Umbilical cord (tissue), 2 donors: ENCODE measurements at places on chromosomes 3 and 15.

GRCh38 chr3:23036728-23037127, 166.4 kb upstream of the UBE2E2 start:
- no peak for DNase-seq

- peak; percentile 19 for DNase-seq
Measured at GRCh38 chr3:78757731-78758130, 1010.1 kb downstream of the ROBO1 start.

GRCh38 chr15:59160880-59161593, 45.6 kb upstream of the LDHAL6B start:
- DNase-seq = no peak

- no peak for DNase-seq
Measured at GRCh38 chr3:177787279-177788041, 590.2 kb upstream of the TBL1XR1 start.

DNA sequence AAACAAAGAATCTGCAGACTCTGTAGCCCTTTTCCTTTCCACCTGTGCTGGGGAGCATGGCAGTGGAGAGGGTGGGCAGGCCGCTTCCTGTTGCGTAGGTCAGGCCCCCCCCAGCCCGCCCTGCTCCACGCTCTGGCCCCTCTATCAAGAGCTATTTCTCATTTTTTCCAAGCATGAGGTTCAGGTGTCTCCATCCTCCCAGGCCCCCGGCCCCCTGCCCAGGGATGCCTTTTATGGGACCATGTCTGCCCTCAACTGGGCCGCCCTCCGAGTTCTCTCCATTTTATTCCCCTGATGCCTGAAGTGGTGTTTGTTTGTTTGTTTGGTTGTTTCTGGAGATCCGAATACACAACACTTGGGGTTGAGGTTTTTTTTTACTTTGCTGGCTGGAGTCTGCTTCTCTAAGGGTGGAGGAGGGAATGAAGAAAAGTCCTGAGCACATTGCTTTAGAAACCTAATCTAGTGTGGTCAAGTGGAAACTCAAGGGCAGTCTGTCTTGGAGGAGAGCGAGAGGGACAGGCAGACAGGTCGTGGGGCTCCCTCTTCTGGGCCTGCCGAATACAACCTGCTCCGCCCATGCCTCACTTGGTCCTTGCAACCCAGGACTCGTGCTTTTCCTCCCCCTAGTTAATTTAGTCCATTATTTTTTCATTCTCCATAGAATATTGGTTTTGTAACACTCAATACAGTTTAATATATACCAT, 176.5 kb upstream of the LYSMD4 start:
- DNase-seq = no peak

DNA sequence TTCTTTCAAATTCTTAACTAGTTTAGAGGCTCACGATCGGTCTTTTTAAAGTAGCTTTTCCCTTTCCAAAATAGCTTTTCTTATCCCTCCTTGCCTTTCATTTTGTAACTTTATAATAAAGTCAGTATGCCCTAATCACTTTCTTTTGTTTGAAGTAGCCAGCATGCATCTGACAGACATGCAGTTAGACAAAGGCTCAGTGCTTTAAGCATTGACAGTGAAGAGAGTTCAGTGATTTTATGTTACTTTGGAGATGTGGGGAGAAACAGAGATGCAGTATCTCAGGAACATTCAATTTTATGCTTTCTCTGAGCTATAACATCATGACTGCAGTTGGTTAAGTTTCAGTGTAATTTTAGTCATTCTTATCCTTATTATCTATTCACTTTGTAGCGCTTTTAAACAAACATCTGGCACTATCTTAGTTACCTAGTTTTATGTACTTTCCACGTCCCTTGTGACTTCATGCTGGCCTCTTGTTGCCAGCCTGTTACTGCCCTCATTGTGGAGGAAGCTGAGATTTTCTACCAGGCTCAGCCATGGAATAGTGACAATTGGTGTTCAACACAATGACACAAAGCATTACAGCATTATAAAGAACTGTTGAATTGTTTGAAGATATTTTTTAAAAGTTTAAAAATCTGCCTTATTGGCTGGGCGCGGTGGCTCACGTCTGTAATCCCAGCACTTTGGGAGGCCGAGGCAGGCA, 90.3 kb downstream of the AKAP13 start:
- no peak for DNase-seq

DNA sequence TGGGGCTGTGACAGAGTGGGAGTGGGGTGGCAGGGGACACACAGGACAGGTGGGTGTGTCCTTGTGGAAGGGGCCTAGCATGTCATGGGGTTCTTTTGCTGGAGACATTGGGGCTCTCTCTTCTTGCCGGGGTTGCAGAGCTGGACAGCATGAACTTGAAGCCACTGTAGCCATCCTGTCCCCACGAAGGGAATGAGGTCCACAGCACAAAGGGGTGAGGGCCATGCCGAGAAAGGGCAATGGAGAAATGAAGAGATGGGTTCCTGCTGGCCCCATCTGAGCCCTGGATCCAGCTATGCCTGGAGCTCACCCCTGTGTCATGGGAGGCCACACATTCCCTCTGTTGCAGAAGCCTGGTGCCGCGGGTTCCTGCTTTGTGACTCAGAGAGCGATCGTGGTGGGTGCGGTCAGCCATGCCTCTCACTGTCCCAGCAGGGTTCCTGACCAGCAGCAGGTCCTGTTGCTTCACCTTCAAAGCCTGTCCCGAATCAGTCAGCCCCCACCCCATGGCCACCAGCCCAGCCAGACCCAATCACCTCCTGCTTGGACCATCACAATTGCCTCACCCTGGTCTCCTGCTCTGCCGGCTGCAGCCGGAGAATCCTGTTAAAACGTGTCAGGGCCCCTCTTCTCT, 50.0 kb downstream of the DNAJB8 start:
- no peak for DNase-seq

GRCh38 chr15:96158938-96159337, 171.6 kb upstream of the NR2F2 start:
- DNase-seq = no peak

DNA sequence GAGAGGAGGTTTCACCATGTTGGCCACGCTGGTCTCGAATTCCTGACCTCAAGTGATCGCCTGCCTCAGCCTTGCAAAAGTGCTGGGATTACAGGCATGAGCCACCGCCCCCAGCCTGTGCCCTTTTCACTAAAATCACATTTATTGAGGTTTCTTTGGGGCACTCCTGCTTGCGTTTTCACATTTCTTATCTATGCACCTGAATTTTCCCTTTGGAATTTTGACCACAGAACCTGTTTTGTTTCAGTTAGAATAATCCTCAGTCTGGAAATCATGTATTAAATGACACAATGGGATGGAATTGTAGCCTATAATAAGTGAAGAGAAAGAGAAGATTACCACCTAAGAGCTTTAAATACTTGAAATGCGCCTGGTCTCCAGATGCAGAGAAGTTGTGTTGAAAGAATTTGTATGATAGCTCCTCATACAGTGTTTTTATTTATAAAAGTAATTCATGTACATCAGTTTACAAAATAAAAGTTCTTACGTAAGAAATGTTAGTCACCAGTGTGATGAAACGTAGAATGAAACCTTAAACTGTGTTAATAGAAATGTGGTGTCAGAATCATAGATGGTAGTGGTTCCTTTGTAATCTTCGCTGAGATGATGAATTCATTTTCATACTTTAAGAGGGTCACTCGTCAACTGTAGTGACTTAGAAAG, 107.0 kb downstream of the TCF12 start:
- DNase-seq = no peak

- DNase-seq = no peak
Measured at GRCh38 chr15:84684092-84684491, 26.1 kb upstream of the NMB start.

DNA sequence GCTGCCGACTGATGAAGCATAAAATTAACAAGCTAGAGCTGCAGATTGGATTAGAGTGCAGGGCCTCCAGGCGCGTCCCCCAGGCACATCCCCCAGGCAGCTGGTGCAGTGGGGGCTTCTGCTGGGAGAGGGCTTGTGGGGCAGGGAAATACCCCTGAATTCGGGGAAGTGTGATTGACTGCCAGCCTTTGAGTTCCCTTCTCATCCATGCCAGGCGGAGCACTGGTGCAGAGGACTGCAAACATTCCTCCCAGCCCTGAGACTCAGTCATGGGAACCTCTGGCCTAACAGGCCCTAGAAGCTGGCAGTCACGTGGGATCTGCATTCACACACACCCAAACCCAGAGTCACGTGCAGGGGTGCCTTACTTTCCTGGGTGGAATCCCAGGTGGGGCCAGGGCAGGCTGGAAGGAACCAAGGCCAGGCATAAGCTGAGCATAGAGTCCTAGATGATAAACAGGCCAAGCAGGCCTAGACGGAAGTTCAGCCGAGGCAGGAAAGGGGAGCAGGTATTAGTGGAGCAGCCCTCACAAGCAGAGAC, 46.2 kb upstream of the SEC22A start:
- DNase-seq = no peak

GRCh38 chr3:20760981-20761380, 575.0 kb upstream of the SGO1 start:
- no peak for DNase-seq

GRCh38 chr3:169666376-169667165, 3.1 kb upstream of the MECOM start:
- DNase-seq = peak; percentile 14

DNA sequence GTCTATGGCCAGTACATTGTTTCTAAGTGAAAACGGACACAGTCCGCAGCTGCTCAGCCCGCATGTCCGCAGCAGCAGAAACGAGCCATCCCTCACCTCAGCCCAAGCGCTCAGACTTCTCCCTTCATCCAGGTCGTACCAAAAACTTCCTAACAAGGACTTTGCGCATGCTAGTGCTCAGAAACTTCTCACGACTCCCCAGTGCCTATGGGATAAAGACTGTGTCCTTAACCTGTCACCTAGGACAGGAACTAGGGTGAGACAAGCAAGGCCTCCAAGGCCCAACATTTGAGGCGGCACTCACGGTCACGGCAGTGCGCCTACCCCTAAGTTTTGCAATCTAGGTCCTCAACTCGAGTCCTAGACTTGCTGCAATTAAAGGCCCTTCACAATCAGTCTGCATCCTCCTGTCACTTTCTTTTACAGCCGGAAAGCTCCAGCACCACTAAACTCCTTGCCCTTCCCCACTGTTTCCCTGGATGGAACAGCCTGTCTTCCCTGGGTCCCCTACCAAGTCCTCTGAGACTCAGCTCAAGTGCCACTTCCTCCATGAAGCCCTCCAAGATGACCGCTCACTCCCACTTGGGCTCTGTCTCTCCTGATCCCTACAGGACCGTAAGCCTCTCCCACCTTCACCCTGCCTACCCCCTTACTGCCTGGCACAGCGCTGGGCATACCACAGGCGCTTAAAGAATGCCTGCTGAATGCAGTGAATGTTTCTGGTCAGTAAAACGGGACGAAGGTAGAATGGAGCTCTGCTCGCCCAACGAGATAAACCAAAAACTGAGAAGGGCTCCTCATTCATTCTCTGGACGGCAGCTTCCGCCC, 1.2 kb downstream of the CLN6 start:
- no peak for DNase-seq

DNA sequence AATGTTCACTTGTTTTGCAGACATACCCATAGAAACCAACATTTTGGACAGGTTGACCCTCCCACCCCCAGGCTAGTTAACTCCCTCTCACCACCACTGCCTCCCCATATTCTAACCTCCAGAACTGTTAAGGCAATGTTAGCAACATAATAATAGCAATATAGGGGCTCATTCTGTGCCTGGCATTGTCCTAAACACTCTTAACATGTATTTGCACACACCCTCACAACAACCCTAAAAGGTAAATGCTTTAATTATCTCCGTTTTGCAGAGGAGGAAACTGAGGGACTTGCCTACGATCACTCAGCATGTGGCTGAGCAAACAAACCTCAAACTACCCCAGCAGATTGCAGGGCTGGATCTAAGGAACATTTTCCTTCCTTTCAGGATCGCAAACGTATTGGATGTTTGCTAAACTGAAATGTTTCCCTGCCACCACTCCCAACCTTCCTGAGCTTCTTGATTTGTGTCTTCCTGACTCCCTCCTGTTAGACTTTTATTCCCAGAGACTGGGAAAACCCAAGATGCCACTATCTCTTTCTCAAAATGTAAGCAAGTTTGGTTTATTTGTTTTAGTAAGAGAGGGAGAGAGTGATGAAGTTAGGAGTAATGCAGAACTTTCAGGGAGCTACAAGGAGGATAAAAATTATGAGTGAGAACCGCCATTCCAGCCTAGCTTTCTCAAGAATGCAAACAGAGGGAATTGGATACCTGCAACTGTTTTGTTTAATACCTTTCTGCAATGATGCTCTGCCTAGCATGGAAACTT, 1.3 kb downstream of the SCG5 start:
- no peak for DNase-seq

DNA sequence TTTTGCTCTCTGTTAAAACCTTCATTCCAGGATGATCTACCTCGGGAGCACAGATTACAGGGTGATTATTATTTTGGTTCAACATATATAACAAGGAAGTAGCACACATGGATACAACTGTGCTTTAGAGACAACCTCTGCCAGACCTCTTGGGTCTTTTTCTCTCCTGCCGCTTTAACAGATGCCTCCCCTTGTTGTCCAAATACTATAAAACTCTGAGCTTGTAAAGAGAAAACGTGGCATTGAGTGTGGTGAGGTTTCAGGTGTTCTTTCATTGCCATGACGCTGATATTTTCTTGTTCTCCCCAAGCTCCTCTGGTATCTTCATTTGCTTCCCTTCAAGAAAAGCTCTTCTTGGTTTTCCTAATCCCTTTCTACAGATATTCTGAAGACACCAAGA, 29.0 kb downstream of the BCL2L10 start:
- no peak for DNase-seq

- no peak for DNase-seq
Measured at GRCh38 chr15:77410701-77411618, 8.9 kb downstream of the PEAK1 start.

- no peak for DNase-seq
Measured at GRCh38 chr3:27669591-27669990, 52.5 kb downstream of the EOMES start.

DNA sequence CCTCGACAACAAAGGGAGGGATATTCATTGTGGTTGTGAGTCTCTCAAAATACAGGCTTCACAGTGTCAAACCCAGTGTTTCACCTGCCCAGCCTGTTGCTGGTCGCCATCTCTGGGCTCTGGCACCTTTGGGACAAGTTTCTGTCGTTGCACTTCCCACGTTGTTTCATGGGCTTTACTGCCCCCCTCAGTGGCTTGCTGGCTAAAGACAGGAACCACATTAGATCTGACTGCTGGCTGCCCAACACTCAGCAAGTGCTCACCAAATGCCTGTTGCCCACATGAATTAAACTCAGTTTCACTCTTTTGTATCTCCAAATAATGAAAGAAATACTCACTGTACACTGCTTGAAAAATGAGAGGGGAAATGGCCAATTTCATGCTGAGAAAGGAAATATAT, 27.6 kb downstream of the FOXL2 start:
- no peak for DNase-seq

GRCh38 chr15:22918056-22918455, 62.1 kb downstream of the CYFIP1 start:
- no peak for DNase-seq

GRCh38 chr15:96092186-96092585, 238.3 kb upstream of the NR2F2 start:
- no peak for DNase-seq

DNA sequence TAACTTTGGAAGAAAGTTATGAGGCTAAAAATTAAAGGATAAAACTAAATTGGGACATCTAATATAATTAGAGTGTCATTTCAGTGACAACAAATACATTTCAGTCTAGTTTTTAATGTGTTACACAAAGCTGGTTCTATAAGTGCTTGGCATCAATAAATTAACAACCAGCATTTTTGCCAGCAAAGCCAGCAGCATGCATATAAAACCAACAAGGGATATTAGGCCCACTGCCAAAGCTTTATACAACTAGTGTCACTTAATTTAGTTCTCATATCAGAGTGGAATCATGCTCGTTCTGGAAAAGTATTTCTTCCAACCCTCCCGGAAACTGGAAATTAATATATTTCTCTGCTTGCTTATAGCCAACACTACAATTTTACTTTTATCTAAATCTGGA, 88.8 kb downstream of the THBS1 start:
- DNase-seq = no peak
